Brain microvascular endothelial cell (primary cell): ENCODE measurements at places on chromosomes 2 and 18.

DNA sequence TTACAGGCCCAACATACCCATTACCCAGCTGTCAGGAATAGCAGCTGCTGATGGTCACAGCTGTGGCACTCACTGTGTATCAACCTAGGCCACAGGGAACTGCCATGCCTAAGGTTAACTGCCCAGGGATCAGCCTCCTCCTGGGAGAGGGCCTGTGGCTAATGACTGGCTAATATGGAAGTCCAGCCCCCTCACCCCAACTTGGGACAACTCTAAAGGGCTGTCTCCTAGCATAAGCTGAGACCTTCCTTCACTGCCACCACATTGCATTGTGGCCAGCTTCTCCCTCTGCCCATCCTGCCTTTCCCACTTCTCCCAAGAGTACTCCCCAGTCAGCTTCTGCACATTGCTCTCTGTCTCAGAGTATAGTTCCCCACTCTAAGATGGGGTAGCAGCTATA lies 316.5 kb downstream of the SMAD2 start:
- no peak for DNase-seq

- no peak for DNase-seq
These were observed 56.4 kb upstream of the TCF7L1 start for GRCh38 chr2:85076618-85077274.

DNA sequence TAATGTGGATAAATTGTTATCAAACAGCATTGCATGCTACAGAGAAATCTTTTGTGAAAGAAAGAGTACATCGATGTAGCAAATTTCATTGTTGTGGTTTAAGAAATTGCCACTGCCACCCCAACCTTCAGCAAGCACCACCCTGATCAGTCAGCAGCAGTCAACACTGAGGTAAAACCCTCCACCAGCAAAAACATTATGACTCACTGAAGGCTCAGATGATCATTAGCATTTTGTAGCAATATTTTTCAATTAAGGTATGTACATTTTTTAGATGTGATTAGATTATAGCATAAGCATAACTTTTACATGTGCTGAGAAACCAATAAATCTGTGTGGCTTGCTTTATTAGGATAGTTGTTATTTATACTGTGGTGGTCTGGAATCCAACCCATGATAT lies 75.5 kb downstream of the ZNF385B start:
- no peak for DNase-seq

DNA sequence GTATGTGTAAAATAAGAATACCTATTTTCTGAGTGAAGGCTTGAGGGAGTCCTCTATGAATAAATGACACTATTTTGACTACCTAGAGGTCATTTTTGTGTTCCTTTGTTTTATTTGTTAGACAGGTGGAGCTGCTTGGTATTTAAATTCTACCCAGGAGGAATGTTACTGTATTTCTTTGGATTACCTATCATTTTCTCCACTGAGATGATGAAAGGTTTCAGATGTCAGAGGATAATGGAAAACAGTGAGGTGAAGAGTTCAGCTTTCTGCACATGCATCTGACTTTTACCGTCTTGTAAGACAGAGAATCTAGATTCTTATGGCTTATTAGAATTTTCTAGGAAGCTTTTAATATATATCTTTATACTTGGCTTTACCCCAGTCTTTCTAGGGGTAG lies 689.8 kb upstream of the NXPH2 start:
- DNase-seq = no peak

DNA sequence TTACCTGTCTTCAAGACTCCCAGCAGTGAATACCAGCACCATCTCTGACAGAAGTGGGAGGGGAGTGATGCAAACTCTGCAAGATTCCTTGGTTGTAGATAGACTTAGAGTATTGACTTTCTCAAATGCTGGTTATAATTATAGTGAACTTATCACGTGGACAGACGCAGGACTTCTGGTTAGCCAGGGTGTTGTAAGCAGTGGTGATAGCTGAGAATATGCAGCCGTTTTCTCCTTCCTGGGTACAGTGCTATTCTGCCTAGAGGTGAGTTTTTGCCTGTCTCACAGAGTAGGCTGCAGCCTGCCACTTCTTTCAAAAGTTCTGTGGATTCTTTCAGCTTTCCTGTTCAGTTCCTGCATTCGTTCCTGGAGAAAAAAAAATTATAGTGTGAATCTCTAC lies 733 bp upstream of the CXCR2 start:
- no peak for DNase-seq

DNA sequence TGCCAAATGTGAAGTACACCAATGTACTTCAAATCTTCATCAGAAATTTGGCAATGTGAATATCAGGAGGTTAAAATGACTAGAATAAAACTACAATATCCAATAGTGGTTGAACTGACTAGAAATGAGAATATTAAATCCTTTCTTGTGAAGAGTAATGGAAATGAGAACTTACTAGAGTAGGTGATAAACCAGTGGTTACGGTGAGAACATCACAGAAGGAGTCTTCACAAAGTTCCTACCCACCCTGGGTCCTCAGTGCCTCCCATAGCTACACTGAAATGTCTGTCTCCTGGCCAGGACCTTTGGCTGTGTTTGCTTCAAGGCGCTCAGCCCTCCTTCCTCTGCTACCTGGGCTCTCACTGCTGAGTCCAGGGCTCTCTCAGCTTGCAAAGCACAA lies 289.7 kb downstream of the STK39 start:
- no peak for DNase-seq

- DNase-seq = peak; percentile 68
These were observed 38.8 kb downstream of the BMP10 start for GRCh38 chr2:68832233-68832869.

DNA sequence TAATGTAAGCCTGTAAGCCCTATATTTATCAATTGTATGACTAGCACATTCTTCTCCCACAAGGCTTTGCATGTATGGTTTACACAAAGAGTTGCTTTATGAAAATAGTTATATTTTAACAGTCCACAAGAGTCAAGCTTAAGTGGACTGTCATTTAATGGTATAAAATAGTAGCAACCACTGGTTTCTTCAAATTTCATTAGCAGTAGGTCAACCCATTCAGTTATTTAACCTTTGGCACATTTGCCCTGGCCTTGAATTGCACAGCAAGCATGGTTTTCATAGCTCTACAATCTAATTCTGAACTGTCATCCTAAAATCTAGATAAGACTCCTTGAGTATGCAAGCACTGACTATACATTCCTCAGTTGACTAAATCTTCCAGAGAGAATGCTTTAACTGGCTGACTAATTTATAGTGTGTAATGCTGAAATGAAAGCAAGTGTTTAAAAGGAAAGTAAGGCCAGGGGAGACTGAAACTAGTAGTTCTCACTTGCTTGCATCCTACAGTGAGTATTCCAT lies 1.8 kb downstream of the DPP4 start:
- DNase-seq = peak; percentile 48

DNA sequence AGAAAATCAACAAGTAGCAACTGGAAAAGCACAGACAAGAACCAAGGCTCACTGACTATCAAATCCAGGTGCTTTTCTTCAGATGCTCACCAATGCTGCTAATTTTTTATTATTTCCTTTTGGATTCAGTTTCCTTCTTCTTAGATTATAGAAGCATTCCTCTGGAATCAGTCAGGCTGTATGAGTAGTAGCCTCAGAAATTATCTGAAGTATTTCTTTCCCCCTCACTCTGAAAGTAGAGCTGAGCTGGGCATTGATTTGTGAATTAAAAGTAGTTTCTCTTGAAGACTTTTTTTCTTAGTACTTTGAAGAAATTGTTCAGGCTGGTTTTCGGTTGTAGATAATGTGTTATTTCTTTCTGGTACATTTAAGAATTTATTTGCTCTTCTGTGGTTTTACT lies 273.7 kb downstream of the NOL4 start:
- peak; percentile 6 for DNase-seq

DNA sequence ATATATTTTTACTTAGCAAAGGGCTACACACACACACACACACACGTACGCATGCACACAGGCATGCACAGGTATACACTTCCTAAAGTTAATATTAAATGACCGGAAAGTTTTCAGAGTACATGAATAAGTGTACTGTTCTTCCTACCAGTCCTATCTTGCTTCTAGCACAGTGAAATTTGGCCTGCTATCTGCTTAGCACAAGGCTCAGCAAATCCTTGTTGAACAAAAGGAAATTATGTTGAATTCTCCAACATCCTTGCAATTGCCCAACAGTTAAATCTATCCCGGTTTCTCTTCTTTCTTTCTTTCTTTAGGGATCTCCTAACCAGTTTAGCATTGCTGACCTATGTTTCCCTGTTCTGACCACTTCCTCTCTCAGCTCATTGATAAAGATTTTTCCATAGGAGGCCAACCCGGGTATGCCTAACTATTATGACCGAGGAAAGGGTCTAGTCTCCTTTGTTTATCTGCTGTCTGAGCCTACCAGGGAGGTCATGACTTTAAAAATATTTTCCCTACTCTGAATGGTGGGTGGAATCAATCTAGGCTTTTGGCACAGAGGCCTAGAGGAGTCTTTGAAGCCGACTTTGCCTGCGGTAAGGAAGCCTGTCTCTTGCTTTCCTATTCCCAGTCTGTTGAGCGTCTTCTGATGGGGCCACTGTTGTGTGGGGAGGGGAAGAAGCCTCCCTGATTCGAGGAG lies 400.7 kb downstream of the HRH4 start:
- no peak for DNase-seq

DNA sequence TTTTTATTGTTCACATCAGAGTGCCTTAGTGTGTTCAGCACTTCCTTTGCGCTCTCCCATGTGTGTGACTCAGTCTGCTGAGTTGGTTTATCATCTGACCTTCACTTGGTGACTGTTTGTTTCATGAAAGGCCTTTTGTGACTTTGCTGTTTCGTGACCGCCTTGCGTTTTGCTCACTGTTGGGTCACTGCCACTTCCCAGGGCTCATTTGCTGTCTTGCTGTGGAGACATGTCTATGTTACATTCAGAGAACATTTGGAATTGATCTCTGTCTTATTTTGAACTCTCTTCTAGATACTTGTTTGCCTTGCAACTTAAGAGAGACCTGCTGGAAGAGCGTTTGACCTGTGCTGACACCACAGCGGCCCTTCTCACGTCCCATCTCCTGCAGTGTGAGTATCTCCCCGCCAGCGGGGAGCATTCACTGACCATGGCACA lies 54.7 kb downstream of the FARP2 start:
- DNase-seq = peak; percentile 89

DNA sequence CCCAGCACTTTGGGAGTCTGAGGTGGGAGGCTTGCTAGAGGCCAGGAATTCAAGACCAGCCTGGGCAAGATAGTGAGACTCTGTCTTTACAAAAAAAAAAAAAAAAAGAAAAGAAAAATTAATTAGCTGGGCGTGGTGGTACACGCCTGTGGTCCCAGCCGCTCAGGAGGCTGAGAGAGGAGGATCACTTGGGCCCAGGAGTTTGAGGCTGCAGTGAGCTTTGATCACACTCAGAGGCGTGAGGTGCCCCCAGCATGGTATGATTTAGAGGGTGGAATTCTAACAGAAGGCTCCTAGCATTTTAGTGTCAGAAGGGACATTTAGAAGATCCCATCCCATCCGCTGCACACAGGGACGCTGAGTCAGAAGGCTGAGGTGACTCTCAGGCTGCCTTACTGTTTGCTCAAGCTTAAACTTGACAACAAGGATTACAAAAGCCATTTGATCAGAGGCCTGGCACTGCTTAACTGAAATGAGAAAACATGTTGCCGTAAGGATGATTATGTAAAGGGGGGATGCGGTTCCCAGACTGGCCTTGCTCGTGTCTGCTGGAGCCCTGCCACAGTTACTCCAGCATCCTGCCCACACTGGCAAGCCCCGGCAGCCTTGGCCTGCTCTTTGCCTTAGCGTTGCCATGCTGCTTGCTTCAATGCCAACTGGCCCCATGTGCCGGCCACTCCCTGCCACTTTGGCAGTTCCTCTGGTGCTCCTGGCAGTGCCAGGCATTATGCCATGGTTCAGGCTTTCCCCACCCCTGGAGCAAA lies 45.6 kb upstream of the SLC1A4 start:
- DNase-seq = no peak

- no peak for DNase-seq
These were observed 383.7 kb downstream of the ZNF521 start for GRCh38 chr18:24968238-24968775.

GRCh38 chr2:174841350-174841749 lies 77.1 kb upstream of the CHRNA1 start:
- no peak for DNase-seq

GRCh38 chr2:196433116-196433515 lies 206.4 kb upstream of the CCDC150 start:
- no peak for DNase-seq

- DNase-seq = no peak
These were observed 136.4 kb downstream of the THSD7B start for GRCh38 chr2:136901732-136902131.

- no peak for DNase-seq
These were observed 7.7 kb downstream of the HMSD start for GRCh38 chr18:63956755-63957154.

DNA sequence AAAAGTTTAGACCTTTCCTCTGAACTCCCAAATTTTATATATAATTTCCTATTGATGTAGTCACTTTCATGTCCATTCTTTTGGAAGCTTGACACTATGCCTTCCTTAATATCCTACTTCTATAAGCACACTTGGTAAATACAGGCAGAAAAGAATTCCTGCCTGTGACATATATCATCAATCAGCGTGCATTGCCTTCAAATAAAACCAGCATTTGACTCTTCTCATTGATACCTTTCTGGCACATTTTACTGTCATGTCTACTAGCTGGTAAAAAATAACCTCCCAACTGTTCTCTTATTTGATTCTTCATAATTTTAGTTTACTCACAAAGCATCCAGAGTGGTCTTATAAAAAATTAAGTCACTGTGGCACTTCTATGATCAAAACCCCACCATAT lies 693.5 kb downstream of the CBLN2 start:
- no peak for DNase-seq

GRCh38 chr2:171883275-171883893 lies 10.7 kb downstream of the SLC25A12 start:
- DNase-seq = no peak

GRCh38 chr2:238140721-238141540 lies 2.5 kb downstream of the KLHL30 start:
- no peak for DNase-seq

DNA sequence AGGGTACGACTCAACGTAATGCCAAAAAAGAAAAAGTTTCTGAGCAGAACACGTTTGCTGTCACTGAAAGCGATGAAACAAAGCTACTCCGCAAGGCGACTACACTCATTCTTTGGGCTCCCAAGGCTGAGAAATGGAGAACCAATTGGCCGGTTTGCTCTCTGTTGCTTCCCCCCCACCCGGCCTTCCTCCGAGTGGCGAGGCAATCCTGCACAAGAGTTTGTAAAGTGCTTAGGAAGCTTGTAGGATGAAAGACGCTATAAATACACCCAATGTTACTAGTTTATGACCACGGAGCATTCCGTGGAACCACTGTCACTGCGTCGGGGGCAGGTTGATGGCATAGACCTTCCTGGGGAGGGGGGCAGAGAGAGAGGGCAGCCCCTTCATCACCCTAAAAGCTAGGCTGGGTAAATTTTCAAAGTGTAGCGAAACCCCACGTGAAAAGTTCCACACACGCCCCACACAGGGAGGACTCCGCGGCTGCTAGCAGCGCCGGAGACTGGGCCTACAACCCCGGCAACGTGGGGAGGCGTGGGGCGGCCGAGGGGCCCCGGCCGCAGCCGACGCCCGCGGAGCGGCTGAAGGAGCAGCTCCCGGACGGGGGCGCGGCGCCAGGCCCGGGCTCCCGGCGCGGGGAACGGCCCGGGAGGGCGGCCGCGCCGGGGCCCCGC lies 915 bp downstream of the CUL3 start:
- DNase-seq = peak; percentile 30

DNA sequence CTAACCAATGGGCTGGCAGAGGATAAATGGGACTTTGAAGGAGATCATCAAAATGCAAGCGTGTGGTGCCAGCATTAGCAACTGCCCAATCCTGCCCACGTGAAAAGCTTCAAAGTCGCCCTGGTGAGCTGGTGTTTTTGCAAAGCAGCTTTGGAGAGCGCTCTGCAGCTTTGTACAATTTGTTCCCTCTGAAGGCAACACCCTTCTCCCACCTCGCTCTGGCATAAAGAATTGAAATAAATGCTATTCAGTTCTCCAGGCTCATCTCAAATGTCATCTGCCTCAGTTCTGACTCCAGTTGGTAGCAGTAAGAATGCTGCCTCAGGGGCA lies 3.5 kb downstream of the COPS9 start:
- no peak for DNase-seq
